ENCODE measurements at places on chromosomes 3 and 15.

DNA sequence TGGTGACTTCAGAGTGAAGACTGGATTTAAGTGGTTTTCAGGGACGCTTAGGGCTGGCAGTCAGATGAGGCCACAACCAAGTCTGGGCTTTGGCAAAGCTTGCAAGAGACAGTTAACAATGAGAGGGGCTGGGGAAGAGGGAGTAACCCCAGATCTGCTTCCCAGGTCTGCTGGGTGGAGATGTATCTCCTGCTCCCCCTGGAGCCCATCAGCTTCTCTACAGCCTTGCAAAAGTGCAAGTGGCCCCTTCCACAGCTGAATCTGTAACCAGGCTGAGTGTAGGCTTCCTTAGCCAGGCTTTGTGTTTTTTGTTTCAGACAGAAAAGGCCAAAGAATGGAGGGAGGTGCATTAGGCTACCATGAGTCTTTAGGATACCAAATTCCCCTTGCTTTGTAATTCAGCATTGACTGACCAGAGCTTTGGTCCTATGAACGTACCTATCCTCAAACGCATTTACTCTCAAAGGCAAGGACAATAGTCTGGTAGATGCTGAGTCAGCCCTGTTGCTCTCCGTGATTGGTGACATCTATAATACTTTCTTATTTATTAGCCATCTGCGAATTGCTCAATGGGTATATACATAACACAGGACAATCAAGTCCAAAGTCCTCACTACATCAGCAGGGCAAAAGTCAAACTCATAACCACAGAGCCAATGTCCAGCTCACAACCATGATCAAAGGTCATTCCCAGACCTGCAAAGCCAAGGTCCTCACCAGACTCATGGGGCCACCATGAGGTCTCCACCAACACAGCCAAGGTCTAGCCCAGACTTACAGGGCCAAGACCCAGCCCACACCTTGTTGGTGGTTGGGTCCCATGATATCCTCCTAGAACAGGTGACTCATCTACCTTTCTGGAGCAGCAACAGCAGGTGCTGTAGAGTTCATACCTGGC lies 17.1 kb downstream of the CCDC13 start:
- no peak for DNase-seq

- DNase-seq = no peak
Measured at GRCh38 chr15:41659855-41660234, 360 bp upstream of the MGA start.

DNA sequence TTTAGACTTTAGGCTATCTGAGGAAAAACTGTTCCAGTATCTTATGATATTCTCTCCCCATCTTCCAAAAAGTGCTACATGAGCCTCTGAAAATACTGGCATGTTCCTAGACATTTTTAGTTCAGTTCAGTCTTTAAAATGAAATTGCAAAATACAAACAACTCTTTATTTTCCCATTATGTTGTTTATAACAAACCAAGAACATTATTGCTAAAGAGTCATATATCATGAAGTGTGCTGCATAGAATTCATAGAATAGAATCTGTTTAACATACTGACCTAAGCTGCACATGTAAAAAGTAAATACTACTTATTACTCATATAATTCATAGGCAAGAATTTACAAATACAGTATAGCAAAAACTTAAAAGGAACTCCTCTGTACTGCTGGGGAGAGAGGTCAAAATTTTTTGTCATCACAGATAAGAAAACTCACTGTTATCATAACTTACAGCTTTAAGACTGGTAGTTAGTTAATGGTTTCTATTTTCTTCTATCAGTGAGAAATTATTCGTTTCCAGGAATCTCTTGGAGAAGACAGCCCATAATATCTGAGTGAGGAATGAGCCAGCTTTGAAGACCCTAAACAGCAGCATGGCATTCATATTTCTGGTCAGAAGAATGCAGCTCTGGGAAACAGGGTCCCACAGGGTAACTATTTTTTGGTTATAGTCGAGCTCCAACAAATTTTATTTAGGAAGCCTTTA lies 32.2 kb downstream of the FILIP1L start:
- no peak for DNase-seq

DNA sequence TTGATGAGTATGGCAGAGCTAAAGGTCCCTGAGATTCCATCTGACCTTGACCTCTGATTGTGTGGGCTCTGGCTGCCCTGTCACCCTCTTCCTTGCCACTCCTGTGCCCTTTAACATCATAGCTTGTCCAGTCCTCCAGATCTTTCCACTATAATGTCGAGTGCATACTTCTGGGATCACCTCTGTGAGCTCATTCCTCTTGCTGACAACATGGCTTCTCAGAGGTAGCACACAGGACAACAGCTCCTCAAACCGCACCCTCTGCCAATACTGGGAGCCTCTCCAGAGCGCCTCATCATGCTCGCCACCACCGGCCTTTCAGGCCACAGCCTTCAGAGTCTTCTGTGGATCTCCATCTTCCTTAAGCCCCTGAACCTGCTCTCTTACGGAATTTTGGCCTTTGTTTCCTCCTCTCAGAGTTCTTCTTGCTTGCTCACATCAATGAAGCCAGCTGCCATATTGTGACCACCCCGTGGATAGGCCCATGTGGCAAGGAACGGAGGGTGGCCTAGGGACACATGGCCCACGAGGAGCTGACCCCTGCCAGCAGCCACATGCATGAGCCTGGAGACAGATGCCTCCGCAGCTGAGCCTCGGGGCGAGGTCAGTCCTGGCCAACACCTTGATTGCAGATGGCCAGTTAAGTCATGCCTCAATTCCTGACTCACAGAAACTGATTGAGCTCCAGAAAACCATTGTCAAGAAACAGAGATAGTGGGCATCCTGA lies 31.1 kb downstream of the PLA2G4D start:
- DNase-seq = no peak

- no peak for DNase-seq
Measured at GRCh38 chr3:31840252-31840651, 140.8 kb downstream of the OSBPL10 start.

DNA sequence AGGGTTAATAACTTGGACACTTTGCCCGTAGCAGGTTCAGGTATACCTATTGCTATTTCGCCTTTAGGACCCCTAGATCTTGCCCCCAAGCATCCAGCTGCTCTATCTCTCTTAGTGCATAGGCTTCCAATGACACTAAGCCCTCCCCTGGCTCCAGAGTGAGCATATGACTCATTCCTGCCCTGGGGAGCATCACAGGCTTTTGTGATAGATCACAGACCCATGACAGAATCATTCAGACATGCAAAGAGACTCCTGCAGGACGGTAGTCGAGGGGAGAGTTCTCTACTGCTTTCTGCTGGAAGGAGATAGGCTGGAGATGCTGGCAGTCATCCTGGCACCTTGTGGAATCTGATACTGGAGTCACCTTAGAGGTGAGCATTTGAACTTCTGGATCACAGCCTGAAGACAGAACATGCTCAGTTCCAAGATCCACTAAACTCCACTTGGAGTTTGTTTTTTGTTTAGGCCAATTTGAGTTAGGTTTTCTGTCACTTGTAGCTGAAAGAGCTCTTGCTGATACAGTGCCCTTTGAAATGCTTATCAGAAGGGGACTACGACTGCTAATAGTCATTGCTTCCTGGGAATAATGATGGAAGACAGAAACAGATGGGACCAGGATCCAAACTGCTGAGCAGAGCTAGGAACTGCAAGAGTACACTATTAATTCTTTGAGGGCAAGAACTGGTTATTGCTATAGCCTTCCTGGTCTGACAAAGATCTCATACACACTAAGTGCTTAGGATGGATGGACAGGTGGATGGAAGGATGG lies 11.0 kb downstream of the LYSMD2 start:
- DNase-seq = peak; percentile 19

- DNase-seq = no peak
Measured at GRCh38 chr3:1600700-1601418, 497.8 kb upstream of the CNTN4 start.

- no peak for DNase-seq
Measured at GRCh38 chr15:72358650-72359171, 17.1 kb downstream of the HEXA start.

DNA sequence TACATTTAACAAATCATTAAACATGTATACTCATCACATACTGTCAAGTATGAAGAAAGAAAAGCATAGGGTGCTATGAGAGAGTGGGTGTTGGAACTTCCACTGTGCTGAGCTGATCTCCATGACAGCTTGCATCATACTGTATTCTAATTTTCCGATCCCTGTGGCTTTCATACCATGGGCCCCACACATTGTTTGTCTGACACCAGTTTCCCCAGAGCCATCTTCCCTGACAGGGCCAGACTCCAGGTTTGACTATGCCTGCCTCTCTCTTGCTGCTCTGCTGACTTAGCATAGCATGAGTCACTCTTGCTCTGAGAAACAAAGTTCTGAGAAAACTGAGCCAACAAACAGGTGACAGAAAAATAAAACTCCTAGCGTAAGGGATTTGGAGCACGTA lies 37.0 kb upstream of the CASR start:
- DNase-seq = no peak

GRCh38 chr15:49270541-49271421 lies 100.7 kb downstream of the GALK2 start:
- no peak for DNase-seq

DNA sequence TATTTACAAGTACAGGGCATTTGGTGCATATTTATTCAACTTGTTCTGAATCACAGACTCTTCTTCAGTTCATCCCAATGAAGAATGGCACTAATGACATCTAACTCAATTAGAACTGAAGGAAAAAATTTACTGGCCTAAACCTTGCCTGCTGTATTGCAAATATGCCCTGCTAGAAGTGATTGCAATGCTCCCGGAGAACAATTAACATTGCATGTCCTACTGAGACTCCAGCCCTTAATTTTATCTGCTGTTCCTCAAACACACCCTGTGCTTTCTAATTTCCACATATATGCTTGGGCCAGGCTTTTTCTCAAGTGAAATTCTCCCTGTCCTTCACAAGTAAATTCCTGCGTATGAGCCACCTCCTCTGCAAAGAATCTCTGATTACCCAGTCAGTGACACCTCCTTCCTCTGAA lies 8.3 kb downstream of the ACKR4 start:
- DNase-seq = no peak

DNA sequence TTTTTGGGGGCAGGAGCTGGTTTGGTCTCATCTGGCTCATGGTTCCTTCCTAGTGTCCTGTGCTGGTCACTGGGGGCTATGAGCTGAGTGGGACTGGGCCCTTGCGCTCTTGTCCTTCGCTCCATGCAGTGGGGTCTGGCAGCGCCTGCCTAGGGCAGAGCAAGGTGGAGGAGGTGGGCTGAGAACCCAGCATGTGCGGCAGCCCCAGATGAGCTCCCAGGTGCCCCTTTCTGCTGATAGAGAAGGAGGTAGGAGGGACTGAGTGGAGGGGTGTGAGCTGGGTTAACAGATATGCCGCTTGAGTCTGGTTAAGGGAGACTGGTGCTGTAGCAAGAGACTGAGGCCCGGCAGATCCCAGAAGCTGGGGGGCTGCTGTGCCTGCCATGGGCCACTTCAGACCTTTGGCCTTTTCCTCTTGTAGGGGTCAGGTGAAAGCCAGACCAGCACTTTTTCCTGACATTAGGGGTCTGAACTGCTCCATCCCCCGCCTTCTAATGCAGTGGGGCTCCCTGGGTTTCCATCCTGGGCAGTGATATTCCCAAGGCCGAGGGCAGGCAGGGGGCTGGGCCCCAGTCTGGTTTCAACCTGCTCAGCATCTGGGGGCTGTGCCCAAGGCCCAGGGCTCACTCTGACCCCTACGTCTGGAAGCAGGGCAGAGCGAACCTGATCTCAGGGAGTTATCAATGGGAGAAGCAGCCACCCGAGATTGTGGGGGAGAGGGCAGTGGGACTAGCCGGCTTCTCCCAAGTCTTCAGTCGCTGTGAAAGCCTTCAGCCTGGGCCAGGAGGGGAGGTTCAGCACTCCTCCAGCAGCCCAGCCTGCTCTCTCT lies 62.9 kb upstream of the PRR23C start:
- peak; percentile 0 for DNase-seq

DNA sequence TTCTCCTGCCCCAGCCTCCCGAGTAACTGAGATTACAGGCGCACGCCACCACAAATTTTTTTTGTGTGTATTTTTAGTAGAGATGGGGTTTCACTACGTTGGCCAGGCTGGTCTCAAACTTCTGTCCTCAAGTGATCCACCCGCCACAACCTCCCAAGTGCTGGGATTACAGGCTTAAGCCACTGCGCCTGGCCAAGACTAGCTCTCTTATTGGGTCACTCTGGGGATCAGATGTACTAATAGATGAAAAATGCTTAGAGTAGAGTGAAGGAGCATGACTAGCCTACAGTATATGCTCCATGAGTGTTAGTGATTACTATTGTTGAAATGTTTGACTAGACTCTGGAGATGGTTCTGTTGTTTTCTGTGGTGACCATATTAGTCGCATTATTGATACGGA lies 21.8 kb downstream of the RARB start:
- DNase-seq = no peak

DNA sequence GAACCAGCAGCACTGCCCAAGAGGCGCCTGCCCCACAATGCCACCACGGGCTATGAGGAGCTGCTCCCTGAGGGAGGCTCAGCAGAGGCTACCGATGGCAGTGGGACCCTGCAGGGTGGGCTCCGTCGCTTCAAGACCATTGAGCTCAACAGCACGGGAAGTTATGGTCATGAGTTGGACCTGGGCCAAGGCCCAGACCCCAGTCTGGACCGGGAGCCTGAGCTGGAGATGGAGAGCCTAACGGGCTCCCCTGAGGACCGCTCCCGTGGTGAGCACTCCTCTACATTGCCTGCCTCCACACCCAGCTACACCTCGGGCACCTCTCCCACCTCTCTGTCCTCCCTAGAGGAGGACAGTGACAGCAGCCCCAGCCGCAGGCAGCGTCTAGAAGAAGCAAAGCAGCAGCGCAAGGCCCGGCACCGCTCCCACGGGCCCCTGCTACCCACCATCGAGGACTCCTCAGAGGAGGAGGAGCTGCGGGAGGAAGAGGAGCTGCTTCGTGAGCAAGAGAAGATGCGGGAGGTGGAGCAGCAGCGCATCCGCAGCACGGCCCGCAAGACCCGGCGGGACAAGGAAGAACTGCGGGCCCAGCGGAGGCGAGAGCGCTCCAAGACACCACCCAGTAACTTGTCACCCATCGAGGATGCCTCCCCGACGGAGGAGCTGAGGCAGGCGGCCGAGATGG lies 21.8 kb upstream of the APEH start:
- no peak for DNase-seq

DNA sequence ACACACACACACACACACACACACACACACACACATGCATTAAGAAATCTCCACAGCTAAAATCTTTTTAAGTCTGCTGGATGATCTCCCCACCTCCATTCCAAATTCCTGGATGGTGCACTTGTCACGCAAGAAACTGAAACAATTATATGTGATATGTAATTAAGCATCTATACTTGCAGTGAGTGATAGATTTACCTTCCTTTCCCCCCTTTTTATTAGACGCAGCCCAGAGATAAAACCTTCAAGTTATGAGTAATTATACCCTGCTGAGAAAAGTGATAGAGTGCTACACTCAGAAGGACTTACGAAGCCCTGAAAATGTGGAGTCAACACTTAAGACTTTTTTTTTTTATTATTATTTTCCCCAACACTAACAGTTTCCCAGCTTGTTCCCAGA lies 255.2 kb downstream of the LSAMP start:
- no peak for DNase-seq

GRCh38 chr3:51434746-51435327 lies 43.8 kb downstream of the RBM15B start:
- DNase-seq = peak; percentile 30

DNA sequence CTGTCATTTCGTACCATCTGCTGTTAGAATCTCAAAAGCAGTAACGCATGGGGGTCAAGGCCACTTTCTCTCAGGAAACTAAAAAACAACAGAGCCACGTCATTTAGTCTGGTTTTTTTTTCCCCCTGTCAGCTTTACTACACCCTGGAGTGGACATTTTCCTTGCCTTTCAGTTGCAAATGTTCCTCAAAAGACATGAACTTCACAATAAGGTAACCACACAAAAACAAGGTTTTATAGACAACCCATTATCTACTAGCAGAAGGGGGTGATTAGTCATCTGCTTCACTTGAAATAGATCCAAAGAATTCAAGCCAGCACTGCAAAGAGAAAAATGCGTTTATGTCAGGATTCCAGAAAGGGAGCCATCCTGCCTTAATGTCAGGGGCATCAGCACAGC lies 171.8 kb upstream of the CDIN1 start:
- DNase-seq = no peak

Measured in Calu3 (cell line).